ENCODE measurements at places on chromosomes 1 and 21.

DNA sequence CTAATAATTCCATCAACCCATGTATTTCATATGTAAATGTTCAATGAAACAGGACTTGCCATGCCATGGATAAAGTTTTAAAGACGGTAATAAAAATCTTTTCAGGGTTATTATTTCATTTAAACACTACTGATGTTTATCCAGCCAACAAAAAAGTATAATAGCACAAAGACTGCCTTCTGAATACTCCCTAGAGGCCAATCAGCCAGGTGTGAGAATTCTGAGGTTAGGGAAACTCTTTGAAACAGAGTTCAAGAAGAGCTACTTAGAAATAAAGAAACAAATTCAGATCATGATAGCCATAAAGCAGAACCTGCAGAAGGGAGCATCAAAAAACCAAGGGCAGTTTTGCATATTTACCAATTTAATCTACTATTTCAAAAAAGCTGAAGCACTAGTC, 48.7 kb downstream of the AKT3 start:
- no peak for DNase-seq

DNA sequence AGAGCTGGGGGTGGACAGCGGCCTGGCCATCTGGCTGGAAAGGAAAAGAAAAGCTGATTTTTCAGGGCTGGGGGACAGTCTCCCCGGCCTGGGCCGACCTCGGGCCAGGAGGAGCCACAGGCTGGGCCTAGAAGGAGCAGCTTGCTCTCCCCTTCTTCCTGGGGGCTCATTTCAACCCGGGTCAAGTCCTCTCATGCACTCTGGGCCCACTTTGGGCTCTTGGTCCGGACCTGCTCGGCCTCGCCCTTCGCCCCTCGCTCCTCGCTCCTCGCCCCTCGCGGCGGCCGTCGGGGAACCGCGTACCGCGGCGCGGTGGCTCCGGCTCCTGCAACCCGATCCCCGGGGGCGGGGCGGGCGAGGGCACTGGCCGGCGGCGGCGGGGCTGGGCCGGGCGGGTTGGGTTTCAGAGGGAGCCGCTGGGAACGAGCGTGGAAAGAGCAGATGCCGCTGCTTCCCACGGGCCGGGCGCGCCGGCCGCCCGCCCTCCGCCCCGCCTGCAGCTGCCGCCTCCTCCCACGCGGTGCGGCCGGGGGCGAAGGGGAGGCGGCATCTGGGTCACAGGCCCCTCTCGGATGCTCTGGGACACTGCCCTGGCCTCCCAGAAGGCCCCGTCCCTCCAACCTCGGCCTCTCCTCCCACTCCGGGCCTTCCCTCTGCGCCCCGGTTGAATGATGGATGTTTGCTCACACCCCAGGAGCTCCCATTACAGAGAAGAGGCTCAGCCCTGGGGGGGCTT, 6.6 kb downstream of the HEYL start:
- no peak for DNase-seq

GRCh38 chr1:16164213-16165072, 8.6 kb upstream of the EPHA2 start:
- DNase-seq: peak; percentile 82

DNA sequence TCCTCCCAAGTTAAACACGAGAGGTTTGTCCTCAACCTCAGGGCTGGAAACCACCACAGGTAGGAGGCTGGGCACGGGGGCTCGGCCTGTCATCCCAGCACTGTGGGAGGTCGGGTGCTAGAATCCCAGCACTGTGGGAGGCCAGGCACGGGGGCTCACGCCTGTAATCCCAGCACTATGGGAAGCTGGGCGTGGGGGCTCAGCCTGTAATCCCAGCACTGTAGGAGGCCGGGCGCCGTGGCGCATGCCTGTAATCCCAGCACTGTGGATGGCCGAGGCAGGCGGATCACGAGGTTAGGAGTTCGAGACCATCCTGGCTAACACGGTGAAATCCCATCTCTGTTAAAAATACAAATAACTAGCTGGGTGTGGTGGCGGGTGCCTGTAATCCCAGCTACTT, 6.7 kb upstream of the CDK11A start:
- DNase-seq: no peak

- peak; percentile 32 for DNase-seq
Measured at GRCh38 chr1:193104502-193104906, 710 bp downstream of the GLRX2 start.

DNA sequence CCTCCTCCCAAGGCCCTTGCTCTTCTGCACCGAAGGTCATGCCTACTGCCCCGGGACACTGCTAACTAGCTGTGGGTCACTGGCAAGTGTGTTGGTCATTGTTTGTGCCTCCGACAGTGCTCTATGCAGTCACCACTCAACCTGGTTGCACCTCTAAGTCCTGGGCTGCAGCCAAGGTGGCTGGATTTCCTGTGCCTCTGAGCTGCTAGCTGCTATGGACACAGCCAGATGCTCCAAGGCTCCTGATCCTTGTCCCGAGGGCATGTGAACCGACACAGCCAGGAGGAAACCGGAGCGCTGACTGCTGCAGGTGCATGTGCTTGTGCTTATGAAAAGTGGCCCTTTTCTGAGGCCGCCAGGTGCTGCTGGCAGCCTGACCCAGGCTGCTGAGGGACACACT, 14.7 kb upstream of the SPOCD1 start:
- DNase-seq: no peak

- no peak for DNase-seq
Measured at GRCh38 chr1:14723401-14723800, 124.9 kb downstream of the KAZN start.

GRCh38 chr1:48492392-48492791, 20.4 kb upstream of the SPATA6 start:
- DNase-seq: no peak

Data from HuH-7 (cell line).